ENCODE measurements at places on chromosomes 4 and X. TPM values are rescaled to one million over a fixed set of nuclear protein-coding genes. Genes with fewer than 3 reads are reported as not detected.

LGI2 gene
- under 0.01 TPM for total RNA-seq

ASB11 gene
- not detected for total RNA-seq

MAGED1 gene
- 54.0 TPM for total RNA-seq

PNMA6A gene
- total RNA-seq: 0.43 TPM

ZNF718 gene
- total RNA-seq: 3.1 TPM

CCKAR gene
- not detected for total RNA-seq

EVC2 gene
- total RNA-seq: 12.7 TPM

GAGE12J gene
- not detected for total RNA-seq

CENPVL2 gene
- total RNA-seq: not detected

NAP1L3 gene
- 0.76 TPM for total RNA-seq

SLC10A4 gene
- 0.09 TPM for total RNA-seq

CSAG2 gene
- not detected for total RNA-seq

SFRP2 gene
- not detected for total RNA-seq

GPR173 gene
- total RNA-seq: 1.1 TPM

EPHA5 gene
- not detected for total RNA-seq

SRPK3 gene
- 0.43 TPM for total RNA-seq

MAGEB2 gene
- total RNA-seq: not detected

PIGA gene
- 9.2 TPM for total RNA-seq

SPOCK3 gene
- 0.09 TPM for total RNA-seq

UCP1 gene
- not detected for total RNA-seq

NCAPG gene
- total RNA-seq: 4.3 TPM

MAP9 gene
- total RNA-seq: 0.09 TPM

ETDC gene
- total RNA-seq: not detected

MAGEE2 gene
- total RNA-seq: not detected

TMEM271 gene
- not detected for total RNA-seq

ATP2B3 gene
- total RNA-seq: under 0.01 TPM

HTRA3 gene
- total RNA-seq: 2.2 TPM

ZDHHC9 gene
- total RNA-seq: 15.7 TPM

PLRG1 gene
- total RNA-seq: 48.0 TPM

AASDH gene
- 14.0 TPM for total RNA-seq

NXF2 gene
- total RNA-seq: not detected

SPP1 gene
- not detected for total RNA-seq

GLRA3 gene
- not detected for total RNA-seq

PCDH18 gene
- 0.34 TPM for total RNA-seq

LIMCH1 gene
- total RNA-seq: 29.8 TPM

ATP8A1 gene
- total RNA-seq: 43.5 TPM

PDE6B gene
- total RNA-seq: 2.6 TPM
